Activated CD4-positive, alpha-beta T cell treated with anti-CD3 and anti-CD28 coated beads, Interleukin-2, amount 50 U/mL, for 1 hour (primary cell): ENCODE measurements at places on chromosomes 12 and 14.

GRCh38 chr14:49959822-49960408 is 67.0 kb downstream of the ARF6 start:
- no peak for DNase-seq

DNA sequence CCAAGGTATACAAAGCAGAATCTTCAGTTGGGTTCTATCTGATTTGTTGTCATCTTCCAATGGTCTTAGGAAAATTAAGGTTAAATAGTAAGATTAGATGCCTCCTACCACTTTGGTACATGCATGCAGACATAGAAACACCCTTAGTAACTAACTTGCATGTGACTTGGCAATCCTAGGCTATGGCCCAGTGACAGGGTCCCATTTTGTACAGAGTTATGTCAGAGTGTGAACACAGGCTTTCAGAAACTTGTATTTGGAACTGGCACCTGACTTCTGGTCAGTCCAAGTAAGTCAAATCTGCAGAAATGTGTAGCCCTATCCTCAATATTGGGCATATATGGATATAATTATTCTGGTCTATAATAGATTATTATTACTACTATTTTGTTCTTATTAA is 53.1 kb downstream of the DAD1 start:
- no peak for DNase-seq

- no peak for DNase-seq
These were observed 47.6 kb upstream of the OVCH1 start for GRCh38 chr12:29545102-29545467.

GRCh38 chr14:79584679-79585078 is 626.6 kb downstream of the DIO2 start:
- no peak for DNase-seq

DNA sequence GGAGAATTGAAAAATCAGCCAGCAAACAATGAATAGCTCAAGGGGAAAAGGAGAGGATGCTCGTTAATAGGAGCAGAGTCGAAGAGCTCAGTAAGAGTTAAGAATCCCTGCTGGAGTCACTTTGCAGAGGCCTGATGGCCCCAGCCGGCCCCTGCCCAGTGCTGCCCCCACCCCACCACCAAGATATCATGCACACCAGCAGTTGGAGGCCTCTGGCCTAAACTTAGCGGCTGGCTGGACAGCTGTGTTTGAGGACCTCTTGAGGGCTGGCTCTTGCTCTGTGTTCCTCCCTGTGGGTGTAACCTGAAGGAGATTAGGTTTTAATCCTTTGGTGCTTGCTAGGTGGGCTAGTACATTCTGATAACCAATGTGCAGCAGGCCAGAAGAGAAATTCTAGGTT is 142.0 kb downstream of the PLXNC1 start:
- no peak for DNase-seq

GRCh38 chr14:42185718-42186117 is 579.0 kb downstream of the LRFN5 start:
- DNase-seq: no peak

- DNase-seq: no peak
These were observed 2.0 kb upstream of the PCNX1 start for GRCh38 chr14:70905301-70905700.

GRCh38 chr14:49920935-49921334 is 28.1 kb downstream of the ARF6 start:
- no peak for DNase-seq

GRCh38 chr12:109309381-109310246 is 530 bp upstream of the FOXN4 start:
- DNase-seq: no peak

DNA sequence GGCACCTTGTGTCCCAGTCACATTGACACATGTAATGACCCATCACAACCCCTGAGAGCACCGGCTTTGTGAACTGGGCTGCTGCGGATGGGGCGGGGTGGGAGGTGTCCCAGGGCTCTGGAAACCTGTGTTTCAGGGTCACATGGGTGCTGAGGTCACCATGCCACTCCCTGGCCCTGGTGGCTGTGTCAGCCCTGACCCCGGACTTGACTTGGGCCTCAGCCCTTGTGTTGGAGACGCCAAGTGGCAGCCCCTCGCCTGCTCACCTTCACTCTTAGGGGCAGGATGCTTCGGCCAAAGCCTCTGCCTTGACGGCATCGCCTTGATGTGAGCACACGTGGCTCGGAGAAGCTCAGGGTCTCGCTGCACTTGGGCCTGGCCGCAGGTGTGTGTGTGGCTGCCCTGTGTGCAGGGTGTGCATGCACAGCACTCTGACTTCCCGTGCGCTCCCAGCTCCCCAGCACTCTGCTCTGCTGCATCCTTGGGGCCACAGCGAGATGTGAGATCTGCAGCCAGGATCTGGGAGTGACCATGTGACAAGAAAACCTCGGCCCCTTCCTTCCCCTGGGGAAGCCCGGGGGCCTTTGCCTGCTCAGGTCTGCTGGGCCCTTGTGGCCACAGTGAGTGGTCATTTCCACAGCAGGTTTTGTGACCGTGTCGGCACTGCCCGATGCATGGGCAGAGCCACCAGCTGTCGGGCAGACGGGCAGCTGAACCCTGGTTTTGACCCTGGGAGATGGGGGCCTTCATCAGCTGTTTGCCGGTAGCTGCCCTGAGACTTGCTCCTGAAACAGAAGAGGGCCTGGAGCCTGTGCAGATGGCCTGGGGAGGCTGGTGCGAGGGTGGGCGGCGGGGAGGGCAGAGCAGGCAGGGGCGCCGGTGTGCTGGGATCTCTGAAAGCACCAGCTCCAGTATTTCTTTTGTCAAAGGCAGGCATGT is 167.4 kb downstream of the KIF26A start:
- DNase-seq: no peak

DNA sequence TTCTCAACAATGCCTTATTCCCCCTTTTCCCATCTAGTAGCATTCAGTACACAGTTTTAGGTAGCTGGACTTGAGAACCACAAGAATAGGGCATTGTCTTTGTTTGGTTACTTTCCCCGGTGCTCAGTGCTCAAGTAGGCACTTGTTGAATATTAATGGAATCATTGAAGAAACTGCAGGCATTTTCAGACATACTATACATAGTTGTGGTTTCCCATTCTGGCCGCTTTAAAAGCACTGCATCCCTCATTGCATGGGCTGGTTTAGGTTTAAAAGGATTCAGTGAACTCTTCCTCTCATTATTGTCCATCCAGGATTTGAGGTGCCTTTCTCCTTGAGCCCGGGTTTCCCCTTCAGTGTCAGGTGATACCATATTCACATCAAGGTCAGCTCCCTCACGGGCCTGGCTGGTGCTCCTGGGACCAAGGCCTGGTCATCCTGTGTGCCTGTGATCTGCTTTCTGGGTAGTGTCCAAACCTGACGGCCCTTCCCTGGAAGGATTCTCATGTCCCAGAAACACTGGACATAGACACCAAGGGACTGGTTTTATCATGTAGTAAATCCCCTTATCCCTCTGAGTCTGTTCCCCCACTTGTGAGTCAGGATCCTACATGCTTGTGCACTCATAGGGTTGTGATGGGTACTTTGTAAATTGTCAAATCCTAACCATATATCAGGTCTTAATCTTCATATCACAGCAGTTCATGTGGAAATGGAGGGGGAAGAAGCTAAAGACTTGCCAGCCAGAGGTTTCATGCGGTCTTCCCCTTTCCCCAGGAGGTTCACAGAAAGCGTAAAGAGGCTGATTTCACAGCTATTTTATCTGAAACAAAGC is 7.4 kb downstream of the TCP11L2 start:
- DNase-seq: no peak
